Activated CD4-positive, alpha-beta T cell treated with anti-CD3 and anti-CD28 coated beads, Interleukin-10, Interleukin-2, amounts not matched to agents 100 ng/mL and 50 ng/mL, durations not matched to agents 16 hours and 8 hours (primary cell): ENCODE measurements at places on chromosomes 5 and 9.

GRCh38 chr5:143055596-143056338 is 285.6 kb downstream of the ARHGAP26 start:
- DNase-seq = peak; percentile 69

DNA sequence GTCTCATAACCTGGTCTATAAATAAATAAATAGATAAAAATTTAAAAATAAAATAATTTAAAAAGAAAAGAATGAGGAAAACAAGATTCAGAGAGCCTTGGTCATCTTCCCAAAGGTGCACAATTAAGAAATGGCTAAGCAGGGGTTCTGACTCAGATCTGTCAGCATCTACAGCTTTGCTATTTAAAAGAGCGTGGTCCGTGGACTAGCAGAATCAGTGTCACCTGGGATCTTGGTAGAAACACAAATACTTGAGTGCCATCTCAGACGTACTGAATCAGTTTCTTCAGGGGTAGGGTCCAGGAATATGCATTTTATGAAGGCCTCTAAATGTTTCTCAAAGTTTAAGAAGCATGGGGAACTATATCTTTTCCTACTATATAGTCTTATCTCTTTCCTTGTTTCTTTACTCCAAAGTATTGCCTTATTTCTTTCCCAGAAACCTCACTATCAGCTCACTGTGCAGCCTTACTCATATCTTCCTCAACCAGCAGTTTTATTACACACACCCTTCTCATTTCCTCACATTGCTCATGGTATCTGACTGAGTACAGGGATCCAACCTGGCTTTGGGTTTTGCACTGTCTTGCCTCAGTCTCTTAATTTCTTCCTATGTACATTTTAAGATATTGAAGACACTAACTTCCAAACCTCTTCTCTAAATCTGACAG is 58.6 kb downstream of the TMC1 start:
- DNase-seq = peak; percentile 67

DNA sequence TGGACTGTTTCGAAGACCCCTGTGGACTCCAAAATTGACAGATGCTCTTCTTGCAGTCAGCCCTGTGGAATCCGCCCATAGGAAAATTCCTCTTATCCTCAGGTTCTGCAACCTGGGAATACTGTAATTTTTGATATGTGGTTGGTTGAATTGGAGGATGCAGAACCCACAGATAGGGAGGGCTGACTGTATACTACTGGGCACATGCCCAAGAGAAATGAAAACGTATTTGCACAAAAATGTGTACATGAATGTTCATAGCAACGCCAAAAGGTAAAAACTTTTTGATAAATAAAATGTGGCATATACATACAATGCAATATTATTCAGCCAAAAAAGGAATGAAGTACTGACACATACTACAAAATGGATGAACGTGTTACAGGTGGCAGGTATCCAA is 1.9 kb upstream of the SNAPC3 start:
- DNase-seq = no peak

DNA sequence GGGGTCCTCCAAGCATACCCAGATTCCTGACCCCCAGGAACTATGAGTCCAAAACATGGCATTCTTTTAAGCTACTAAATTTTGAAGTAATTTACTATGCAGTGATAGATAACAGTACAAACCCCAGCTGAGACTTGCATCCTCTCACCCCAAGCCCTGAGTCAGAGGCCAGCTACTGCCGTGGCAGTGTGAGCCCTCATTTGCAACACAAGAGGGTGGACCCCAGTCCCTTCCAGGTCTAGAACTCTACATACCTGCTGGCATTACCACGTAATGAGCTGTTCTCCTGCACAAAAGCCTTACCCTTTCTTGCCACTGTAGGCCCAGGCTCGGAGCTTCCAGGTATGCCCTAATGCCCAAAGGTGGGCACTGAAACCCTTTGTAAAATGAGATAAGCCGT is 108.6 kb upstream of the ERCC6L2 start:
- no peak for DNase-seq

- DNase-seq = no peak
Measured at GRCh38 chr5:82991678-82992323, 85.4 kb downstream of the TMEM167A start.

DNA sequence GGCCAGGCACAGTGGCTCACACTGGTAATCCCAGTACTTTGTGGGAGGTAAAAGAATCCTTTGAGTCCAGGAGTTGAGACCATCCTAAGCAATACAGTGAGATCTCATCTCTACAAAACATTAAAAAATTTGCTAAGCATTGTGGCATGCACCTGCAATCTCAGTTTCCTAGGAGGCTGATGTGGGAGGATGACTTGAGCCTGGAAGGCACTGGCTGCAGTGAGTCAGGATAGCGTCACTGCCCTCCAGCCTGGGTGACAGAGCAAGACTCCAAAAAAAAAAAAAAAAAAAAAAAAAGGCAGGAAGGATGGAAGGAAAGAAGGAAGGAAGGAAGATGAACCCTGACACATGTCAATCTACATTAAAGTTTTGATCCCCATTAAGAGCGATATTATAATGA is 1452.2 kb upstream of the ACO1 start:
- no peak for DNase-seq

GRCh38 chr9:129121483-129121882 is 10.3 kb downstream of the PTPA start:
- DNase-seq = no peak

- no peak for DNase-seq
Measured at GRCh38 chr5:60794691-60795090, 49.4 kb downstream of the ELOVL7 start.

DNA sequence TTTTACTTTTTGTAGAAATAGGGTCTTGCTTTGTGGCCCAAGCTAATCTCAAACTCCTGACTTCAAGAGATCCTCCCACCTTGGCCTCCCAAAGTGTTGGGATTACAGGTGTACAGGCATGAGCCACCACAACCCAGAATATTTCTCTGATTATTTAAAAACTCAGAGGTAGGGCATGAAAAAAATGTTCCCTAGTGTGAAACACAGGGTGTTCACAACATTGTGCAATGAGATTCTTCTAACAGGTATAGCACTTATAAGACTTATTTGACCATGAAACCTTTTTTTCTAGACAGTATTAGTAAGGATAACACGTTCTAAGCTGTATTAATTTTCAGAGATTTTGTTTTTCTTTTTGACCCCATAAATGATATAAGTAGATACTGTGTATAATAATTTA is 13.1 kb upstream of the PTGER4 start:
- no peak for DNase-seq

DNA sequence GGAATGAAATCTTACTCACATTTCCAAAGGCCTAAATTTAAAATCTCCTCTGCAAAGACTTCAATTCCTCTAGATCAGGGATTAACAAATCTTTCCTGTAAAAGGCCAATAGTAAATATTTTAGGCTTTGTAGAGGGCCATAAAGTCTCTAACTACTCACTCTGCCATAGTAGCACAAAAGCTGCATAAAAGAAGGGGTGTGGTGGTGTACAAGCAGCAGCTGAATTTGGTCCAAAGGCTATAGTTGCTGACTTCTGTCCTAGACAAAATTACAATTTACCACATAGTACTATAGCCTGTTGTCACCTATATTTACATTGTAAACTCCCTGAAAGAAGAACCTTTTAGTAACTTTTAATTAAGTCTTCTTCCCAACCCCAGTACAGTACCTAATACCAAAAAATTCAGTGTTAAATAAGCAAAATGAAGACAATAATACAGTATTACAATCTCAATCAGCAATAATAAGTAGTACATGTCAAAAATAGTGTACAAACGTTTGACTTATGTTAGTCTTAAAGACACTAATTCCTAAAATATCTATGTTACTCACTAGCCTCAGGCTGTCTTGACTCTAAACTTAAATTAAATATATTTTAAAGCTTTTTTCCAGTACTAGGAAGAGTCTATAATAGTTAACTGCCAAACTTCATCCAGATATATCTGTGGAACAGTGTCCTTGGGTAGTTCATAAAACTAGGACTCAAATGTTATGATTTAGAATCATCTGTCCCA is 6.9 kb downstream of the CETN3 start:
- DNase-seq = no peak

GRCh38 chr5:58493141-58493540 is 1.9 kb downstream of the GAPT start:
- DNase-seq = no peak

DNA sequence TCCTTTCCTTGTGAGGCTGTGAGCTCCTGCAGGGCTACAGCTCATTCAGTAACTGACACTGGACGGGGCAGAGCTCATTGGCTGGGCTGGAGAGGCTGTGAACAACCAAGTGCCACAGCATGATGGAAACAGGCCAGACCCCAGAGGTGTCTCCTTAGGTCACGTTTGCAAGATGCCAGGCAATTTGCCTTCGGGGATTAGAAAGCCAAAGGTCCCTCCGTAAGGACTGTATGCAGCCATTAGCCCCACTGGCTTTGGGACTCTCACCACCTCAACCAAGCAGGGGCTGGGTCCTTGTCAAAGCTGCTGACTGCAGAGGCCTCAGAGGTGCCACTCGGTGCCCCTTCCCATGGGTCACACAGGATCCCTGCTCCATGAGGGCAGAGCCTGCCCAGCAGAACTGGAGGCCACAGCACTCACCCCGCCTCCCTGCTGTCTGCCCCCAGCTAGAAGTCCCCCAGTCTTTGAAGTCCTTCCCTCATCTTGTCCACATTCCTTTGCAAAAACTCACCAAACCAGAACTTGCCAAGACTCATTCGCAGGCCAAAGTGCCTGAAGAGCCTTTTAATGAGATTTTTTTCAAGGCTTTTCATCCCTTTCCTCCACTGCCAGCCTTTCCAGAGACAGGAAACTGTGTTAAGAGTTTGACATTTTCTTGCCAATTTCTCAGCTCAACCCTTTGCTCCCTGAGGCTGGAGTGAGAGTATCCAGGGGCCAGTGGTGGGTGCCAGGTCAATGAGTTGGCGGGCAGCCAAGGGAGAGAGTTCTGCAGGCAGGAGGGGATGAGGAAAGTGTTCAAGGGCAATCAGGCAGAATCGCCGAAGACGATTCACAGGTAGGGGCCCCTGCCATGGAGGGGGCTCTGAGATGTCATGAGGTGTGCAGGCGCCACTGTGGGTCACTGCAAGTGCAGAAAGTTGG is 39.7 kb upstream of the SLC25A51 start:
- DNase-seq = no peak

DNA sequence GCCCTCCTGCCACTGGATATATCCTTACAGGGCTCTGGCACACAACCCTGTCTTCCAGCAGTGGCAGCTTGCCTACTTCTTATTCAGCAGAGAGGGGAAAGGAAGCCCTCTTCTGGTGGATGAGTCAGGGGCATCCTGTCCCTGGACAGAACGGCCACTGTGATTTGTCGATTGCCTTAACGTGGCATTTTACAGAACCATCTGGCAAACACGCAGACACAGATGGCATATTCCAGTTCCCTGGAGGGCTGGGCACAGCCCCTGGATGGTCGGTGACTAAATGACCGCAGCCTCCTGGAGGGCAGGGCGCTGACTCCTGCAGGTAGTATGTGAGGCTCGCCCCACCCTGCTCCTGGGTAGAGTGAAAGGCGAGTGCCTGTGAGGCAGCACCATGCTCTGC is 62.1 kb downstream of the DCP2 start:
- no peak for DNase-seq

- peak; percentile 76 for DNase-seq
Measured at GRCh38 chr5:39256477-39257235, 37.3 kb upstream of the FYB1 start.

DNA sequence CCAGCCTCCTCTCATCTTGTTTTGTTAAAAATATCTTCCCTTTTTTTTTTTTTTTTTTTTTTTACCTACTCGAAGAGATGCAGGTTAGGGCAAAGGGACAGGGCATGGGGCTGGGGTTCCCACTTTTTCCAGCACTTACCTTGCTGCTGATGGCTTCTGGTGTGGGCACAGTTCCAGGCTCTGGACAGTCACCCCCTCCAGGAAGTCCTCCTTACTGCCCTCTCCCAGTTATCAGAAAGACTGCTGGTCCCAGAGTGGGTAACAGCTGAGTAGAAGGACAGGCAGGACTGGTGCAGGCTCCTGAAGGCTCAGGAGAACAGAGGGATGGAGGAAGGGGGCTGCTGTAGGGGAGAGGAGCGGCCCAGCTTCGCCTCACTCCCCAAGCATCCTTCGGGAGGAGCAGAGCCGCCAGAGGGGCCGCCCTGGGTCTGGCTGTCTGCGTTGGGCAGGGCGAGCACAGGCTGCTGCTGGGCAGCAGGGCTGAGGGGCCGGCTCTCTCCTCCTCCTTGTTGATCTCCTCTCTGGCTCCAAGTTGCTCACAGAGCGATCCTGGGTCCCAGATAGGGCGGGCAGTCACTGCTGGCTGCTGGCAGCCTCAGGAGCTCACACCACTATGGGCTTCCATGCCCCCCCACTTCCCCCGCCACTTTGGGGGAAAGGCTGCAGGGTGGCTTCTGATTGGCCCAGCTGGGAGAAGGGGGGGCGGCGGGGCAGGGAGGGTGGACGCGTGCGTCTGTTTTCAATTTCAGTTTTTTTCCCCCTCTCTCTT is at the start of gene PDGFRB:
PDGFRB (minus strand) TSS at position 588 of the 769 bp plus-strand sequence. CDS start 18,798 bp downstream, outside the sequence.
- DNase-seq = no peak

DNA sequence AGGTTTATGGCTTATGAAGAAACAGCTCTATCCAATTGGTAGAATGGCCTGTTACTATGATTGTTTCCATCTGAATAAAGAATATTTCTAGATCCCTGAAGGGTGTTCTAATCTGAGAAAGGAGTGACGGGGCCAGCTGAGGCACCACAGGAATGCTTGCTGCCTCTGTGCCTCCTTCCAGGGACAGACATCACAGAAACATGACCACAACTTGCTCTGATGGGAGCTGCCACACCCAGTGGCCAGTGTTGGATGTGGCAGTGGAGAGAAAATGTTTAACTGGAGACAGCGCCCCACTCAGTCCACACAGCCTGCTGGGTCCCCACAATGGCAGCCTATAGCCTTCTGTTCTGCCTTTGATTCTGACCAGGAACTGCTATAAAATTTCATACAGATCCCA is 38.6 kb upstream of the TESK1 start:
- no peak for DNase-seq
